Activated naive CD8-positive, alpha-beta T cell treated with anti-CD3 and anti-CD28 coated beads, Interleukin-2, amount 10 ng/mL, durations not matched to agents 7 days and 5 days (primary cell): ENCODE measurements at places on chromosomes 12 and 14.

- H3K36me3 ChIP-seq, result no peaks in the 10 kb centered on the region
- H3K4me3 ChIP-seq, result no peak overlapping the region
- DNase-seq, result no peak
- no peaks in the 10 kb centered on the region for H3K4me1 ChIP-seq
- H3K27ac ChIP-seq, result no peak overlapping the region
These were observed 214.7 kb upstream of the C14orf180 start for GRCh38 chr14:104364830-104365229.

DNA sequence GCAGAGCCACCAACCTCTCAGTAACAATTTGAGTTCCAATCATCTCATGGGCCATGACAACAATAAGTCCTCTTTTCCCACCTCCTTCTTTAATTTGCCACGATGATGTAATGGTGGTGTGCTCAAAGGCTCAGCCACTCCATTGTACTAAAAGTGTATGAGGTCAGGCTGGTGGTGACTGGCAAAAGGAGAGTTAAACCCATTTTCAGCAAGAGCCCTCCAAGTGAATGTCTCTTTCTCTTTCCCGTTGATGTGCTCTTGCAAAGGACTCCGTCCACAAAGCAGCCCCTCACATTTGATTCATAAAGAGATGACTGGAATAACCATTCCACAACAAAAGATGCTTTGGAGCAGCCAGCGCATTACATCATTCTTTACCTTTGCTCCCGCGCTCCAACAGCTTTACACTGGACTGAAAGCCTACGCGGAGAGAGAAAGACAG is 41.6 kb downstream of the DUSP16 start:
- H3K4me1 ChIP-seq, result no peaks in the 10 kb centered on the region
- DNase-seq, result no peak
- H3K4me3 ChIP-seq, result no peak overlapping the region
- no peak overlapping the region for H3K27ac ChIP-seq

- no peak overlapping the region for H3K4me3 ChIP-seq
- DNase-seq, result peak; percentile 51
- H3K27ac ChIP-seq, result no peak overlapping the region
- H3K36me3 ChIP-seq, result peaks cover 14% of the 10 kb centered on the region
These were observed 14.1 kb upstream of the TMEM119 start for GRCh38 chr12:108611884-108612415.

DNA sequence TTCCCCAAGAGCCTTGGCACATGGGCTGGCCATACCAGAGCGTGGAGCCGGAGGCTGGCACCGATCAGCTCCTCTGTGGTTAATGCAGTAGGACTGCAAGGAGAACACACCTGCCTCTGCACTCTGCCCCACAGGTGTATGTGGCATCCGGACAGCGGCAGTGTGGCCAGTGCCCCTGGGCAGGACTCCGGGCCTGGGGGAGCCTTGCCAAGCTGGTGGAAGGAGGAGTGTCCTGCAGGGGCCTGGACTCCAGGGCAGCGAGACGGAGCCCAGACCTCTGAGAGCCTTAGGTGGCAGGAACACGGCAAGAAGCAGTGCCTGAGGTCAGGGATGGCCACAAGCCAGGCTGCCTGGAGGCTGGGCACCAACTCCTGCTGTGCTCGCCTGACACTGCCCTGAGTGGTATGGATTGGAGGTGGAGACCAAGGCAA is 5.3 kb upstream of the BEGAIN start:
- H3K27me3 ChIP-seq, result peaks cover 28% of the 10 kb centered on the region
- peaks cover 1% of the 10 kb centered on the region for H3K4me1 ChIP-seq
- H3K36me3 ChIP-seq, result no peaks in the 10 kb centered on the region
- H3K27ac ChIP-seq, result no peak overlapping the region
- peak; percentile 17 for DNase-seq

DNA sequence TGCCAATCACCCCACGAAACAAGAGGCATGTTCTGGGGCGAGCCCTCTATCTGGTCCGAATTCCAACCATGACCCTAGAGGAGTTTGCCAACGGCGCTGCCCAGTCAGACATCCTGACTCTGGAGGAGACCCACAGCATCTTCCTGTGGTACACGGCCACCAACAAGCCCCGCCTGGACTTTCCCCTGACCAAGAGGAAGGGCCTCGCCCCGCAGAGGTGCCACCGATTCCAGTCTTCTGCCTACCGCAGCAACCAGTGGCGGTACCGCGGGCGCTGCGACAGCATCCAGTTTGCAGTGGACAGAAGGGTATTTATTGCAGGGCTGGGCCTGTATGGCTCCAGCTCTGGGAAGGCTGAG is 1.7 kb downstream of the BTBD6 start:
- H3K4me3 ChIP-seq, result no peak overlapping the region
- H3K27ac ChIP-seq, result peak overlapping the region; percentile 9
- no peak for DNase-seq
- H3K36me3 ChIP-seq, result peaks cover 17% of the 10 kb centered on the region
- H3K4me1 ChIP-seq, result peaks cover 29% of the 10 kb centered on the region
- H3K27me3 ChIP-seq, result no peaks in the 10 kb centered on the region

GRCh38 chr14:75539561-75540478 is 17.6 kb downstream of the BATF start:
- DNase-seq, result no peak
- no peaks in the 10 kb centered on the region for H3K27me3 ChIP-seq
- peaks cover 17% of the 10 kb centered on the region for H3K36me3 ChIP-seq
- H3K27ac ChIP-seq, result peak overlapping the region; percentile 54
- no peak overlapping the region for H3K4me3 ChIP-seq

DNA sequence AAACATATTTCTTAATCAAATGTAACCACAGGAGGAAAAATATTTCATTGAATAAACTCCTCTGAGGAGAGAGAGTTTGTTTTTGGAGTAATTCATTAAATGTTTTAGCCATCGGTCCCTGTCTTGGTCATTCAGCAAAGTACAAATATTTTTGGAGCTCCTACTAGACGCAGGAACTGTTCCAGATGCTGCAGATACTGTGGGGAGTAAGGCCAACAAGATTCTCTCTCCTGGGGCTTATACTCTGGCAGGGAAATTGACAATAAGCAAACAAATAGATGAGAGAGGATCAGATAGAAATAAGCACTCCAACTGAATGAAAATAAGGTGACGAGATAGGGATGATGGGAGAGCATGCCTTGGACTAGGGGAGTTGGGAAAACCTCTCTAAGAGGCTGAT is 264.1 kb downstream of the TTC8 start:
- no peaks in the 10 kb centered on the region for H3K36me3 ChIP-seq
- DNase-seq, result no peak
- H3K27ac ChIP-seq, result no peak overlapping the region
- H3K4me3 ChIP-seq, result no peak overlapping the region

DNA sequence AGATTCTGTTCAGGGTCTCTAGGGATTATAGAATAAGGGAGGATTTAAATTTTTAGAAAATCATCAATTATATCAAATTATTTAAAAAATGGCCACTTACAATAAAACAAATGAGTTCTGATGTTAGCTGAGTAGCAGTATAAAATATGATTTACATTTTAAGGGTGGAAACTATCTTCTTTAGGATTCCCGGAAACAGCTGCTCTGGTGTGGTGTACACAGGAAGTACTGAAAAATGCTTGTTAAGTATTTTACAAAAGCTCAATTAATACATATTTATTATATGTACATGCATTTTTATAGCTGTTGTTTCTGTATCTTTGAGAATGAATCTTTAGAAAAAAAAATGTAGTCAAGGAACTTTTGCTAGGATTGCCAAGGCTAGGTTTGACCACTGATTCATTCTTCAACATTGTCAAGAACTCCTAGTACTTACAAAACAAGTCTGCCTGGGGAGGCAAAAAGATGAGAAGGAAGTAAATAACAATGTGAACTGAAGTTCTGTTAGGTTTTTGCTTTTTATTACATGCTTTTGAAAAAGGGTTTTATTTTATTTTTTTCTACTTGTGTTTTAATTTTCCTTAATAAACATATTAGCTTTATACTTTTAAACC is 48.0 kb downstream of the ARF6 start:
- no peak for DNase-seq
- peaks cover 41% of the 10 kb centered on the region for H3K36me3 ChIP-seq
- peaks cover 45% of the 10 kb centered on the region for H3K4me1 ChIP-seq
- peak overlapping the region; percentile 74 for H3K27ac ChIP-seq
- no peaks in the 10 kb centered on the region for H3K27me3 ChIP-seq
- H3K4me3 ChIP-seq, result peak overlapping the region; percentile 54

DNA sequence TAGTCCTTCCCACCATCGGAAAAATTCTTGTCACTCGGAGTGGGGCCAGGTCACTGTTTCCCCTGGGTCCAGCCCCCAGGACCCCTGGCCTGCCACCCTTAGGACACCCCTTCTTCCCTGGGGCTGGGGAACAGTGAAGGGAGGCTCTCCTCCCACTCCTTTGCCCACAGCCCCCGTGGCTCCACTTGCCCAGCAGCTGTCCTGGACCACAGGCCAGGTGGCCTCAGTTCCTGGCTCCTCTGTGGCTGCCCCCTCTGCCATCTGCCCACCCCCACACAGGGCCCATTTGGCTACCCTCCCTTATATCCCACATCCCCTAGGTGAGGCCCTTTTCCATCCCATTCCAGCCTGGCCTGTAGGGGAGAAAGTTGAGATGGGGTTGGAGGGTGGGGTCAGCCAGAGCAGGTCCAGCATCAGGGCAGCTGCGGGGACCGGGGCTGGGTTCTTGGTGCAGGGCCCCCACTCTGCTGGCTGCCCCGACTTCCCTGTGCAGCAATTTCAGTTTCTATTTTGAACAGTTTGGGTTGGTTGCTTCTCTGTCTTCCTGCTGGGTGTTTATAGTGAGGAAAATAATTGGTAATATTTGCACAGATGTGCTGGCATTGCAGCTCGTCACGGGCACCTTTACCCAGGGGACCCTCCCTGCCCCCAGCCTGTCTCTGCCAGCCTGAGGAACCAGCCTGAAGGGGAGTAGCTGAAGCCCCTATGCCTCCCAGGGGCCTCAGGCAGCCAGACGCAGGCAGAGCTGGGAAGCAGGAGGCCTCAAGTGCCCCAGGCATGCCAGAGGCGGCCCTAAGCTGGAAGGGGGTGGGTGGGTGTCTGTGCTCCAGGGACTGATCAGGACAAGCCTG is 23.4 kb downstream of the SYNDIG1L start:
- peak; percentile 40 for DNase-seq
- peak overlapping the region; percentile 69 for H3K4me3 ChIP-seq
- H3K27ac ChIP-seq, result peak overlapping the region; percentile 89
- peaks cover 7% of the 10 kb centered on the region for H3K27me3 ChIP-seq
- no peaks in the 10 kb centered on the region for H3K36me3 ChIP-seq

DNA sequence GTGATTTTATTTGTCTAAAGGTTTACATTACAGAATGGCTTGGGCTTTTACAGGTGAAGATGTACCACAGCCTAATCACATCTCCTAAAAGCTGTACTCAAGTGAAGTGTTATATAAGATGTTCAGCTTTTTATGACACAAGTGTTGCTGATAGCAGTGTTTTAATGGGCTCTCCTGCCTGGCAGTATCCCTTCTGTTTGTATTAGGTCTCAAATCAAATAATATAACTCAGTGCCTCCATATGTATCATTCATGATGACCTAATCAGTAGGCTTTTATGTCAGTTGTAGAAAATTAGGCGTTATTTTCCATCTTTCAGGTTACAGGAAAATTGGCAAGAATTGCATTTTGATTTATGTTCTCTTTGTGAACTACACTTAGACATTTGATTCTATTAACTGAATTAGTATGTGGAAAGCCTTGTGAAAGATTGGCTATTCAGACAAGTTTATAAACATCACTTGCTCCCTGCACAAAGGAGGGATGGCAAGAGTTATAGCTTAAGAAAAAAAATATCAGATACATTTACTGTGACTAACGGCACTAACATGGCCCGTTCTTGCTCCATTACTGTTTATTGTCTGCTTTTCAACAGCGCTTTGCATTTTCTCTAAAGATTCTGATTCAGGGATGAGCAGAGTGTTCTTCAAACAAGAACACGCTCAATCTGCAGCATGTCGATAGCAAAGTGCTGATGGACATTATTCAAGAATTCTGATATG is 143.7 kb upstream of the DIO2 start:
- no peaks in the 10 kb centered on the region for H3K36me3 ChIP-seq
- no peak overlapping the region for H3K4me3 ChIP-seq
- H3K27ac ChIP-seq, result no peak overlapping the region
- H3K4me1 ChIP-seq, result no peaks in the 10 kb centered on the region
- no peaks in the 10 kb centered on the region for H3K27me3 ChIP-seq

DNA sequence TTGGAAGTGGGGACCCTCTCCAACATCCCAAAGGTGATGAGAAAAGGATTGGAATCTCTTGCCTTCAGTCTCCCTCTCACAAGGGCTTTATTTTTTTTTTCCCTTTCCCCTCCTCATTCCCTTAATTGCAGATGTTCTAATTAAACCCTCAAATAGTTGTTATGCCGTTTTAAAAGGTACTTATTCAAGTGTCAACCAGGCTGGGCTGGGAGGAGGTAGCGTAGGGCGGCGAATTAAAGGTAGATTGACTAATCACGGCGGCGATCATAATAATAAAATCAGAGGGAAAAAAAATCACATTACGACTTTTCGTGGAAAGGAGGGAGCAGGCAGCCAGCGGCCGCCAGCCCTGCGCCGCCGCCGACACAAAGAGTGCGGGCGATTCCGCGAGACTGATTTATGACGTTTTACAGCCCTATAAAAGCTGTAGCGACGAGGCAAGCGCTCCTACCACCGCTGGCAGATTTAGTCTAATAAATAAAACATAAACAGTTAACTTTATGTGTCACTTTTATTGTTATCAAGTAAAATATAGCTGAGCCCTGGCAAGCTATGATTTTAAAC is 1.7 kb upstream of the HOXC4 start:
- H3K27ac ChIP-seq, result no peak overlapping the region
- H3K4me3 ChIP-seq, result peak overlapping the region; percentile 65
- H3K27me3 ChIP-seq, result peaks cover 93% of the 10 kb centered on the region

DNA sequence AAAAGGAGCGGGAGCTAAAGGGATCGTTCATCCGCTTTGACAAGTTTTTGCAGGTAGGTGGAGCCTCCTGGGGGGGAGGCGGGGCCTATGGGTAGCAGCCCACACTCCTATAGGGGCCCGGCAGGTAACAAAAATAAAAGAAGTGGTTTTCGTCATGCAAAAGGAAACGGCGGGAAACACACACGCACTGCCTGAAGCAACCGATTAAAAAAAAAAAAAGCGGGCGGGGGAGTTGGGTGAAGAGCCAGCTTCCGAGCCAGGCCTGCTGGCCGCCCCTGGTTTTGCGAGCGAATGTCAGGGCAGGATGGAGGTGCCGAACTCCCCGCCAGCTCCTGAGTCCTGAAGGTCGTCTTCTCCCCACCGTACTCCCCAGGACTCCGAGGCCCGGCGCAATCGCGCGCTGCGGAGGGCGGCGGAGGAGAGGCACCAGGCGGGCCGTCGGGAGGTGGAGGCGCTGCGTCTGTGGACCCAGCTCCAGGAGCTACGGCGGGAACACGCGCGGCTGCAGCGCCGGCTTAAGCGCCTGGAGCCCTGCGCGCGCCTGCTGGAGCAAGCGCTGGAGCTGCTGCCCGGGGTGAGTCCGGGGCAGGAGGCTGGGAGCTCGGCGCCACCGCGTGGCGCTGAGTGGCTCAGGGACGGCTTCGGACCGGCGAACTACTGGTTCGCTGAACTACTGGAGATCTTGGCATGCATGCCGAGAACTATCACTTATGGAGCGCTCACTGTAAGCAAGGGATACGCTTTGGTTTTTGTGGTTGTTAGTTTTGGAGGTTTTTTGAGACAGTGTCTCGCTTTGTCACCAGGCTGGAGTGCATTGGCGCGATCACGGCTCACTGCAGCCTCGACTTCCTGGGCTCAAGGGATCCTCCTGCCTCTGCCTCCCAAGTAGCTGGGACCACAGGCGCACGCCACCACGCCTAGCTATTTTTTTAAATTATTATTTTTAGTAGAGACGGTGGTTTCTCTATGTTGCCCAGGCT is 3.6 kb downstream of the CFAP73 start:
- H3K27me3 ChIP-seq, result peaks cover 33% of the 10 kb centered on the region
- H3K36me3 ChIP-seq, result no peaks in the 10 kb centered on the region
- peak overlapping the region; percentile 83 for H3K4me3 ChIP-seq
- H3K4me1 ChIP-seq, result peaks cover 16% of the 10 kb centered on the region

GRCh38 chr12:40819436-40820108 is 127.3 kb downstream of the CNTN1 start:
- H3K36me3 ChIP-seq, result no peaks in the 10 kb centered on the region
- DNase-seq, result no peak
- no peak overlapping the region for H3K4me3 ChIP-seq
- no peaks in the 10 kb centered on the region for H3K27me3 ChIP-seq
